ENCODE measurements at places on chromosomes 11 and 22.

- peak; percentile 93 for DNase-seq
Measured at GRCh38 chr22:38870312-38870741, 1.7 kb downstream of the CBX6 start.

DNA sequence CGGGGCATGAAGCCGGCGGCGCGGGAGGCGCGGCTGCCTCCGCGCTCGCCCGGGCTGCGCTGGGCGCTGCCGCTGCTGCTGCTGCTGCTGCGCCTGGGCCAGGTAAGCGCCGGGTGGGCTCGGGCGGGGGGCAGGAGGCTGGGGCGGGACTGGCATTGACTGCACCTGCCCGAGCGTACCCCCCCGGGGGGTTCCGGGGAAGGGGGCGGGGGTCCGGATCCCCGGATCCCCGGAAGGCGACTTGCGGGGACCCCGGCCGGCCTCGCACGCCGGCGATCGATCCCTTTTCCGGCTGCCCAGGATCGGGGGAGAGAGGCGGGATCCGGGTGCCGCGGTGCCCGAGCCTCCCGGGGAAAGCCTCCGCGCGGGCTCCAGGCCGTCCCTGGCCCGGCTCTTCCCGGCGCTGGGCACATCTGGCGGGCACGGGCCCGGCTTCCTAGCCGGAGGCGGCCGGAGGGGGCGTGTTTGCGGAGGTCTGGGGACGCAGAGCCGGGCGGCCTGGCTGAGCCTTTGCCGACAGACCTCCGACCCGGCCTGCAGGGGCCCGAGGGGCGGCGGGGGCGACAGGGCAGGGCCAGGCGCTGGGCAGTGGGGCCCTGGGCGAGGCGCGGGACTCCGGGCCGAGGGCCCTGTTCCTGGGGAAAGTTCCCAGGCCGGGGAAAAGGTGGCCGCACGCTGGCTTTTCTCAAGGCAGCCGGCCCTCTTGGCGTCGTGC is 705 bp downstream of the PTPRJ start:
- peak; percentile 71 for DNase-seq

- no peak for DNase-seq
Measured at GRCh38 chr22:50010676-50011446, 1.7 kb downstream of the IL17REL start.

DNA sequence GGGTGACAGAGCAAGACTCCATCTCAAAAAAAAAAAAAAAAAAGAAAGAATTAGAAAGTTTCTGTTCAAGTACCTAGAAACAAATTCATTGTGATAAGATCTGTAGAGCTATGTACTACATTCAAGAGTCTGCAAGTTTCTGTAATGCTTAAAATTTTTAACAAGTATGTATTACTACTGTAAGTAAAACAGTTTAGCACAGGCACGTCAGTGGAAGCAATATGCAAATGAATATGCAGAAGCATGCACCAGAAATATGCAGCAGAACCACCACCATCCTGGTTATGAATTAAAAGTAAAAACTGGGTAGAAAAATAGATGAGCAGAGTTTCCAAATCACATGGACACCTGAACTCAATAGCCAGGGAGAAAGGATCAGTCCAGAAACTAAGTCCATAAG is 19.3 kb downstream of the SBF2 start:
- no peak for DNase-seq

DNA sequence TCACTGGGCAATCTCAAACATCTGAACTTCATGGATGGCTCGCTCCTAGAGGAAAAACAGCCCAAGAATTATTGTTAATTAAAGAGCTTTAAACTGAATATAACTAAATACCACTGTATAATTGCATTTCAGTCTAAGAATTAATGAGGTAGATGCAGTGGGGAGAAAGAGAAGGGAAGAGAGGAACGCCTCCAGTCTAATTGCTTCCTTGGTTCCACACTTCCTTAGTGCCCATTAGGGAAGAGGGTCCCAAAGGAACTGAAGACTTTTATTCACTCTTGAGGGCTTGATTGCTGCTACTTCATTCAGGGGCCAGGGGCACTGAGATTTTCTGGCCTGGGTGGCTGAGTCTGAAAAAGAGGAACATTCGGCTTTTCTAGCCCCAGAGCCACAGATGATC is 11.8 kb upstream of the OR10G7 start:
- DNase-seq, result no peak

DNA sequence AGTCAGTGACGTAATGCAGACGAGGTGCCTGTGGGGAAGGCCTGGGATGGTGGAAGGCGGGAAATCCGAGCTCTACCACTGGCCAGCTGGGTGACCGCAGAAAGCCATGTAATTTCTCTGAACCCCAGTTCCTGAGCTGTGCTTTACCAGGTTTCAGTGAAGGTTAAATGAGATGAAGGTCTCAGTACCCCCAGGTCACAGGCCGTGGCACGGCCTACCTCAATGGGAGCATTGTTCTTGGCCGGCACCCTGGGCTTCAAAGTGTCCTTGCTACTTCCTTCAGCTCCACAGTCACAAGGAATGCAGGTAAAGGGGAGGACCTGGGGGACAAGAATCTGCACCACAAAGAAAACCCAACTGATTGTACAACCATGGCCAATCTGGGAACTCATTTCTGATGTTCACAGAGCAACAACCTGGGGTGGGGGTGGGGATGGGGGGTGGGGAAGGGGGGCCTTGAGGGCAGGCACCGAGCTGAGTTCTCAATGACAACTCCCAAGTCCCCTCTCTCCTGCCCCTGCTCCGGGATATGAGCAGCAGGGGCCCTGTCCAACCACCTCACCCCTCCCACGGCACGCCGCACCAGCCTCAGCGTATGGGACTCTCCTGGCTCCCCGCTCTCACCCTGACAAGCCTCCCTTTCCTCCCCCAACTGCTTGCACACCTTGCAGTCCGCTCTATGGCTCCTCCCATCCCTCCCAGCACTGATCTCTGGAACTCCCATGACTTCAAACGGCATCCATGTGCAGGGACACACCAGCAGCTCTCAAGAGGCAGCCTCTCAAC is 59.1 kb upstream of the ARFGAP3 start:
- DNase-seq, result no peak

GRCh38 chr11:85582111-85582510 is 45.0 kb downstream of the DLG2 start:
- DNase-seq, result no peak

DNA sequence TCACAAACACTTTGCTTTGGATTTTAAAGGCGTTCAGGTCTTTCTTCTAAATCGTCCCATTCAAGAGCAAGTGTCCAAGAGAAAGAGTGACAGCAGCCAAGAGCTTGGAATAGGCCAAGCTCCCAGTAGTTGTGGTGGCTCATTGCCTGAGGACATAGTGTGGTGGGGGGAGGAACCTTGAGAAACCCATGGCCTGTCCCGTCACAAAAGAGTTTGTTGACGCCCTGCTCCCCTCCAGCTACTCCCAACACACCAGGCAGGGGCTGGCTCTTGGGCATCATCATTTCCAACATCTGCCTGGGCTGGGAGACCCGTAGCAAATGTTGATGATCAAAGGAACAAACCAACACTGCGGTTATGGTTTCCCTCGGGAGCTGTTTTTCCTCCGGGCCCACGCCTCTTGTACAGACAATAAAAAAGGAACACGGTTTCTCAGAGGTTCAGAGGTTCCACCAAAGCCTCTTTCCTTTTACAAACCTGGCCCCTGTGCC is 20.8 kb downstream of the FADS3 start:
- no peak for DNase-seq

- DNase-seq, result no peak
Measured at GRCh38 chr22:49307481-49307830, 520.2 kb downstream of the BRD1 start.

DNA sequence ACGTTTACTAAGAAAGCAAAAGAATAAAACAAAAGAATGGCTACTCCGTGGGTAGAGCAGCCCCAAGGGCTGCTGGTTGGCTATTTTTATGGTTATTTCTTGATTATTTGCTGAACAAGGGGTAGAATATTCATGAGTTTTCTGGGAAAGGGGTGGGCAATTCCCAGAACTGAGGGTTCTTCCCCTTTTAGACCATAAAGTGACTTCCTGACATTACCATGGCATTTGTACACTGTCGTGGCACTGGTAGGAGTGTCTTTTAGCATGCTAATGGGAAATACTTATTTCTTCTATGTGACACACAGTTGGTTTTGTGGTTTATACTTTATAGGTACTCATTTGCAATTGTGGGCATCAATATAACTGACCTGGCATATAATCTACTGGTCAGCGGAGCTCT is 56.3 kb downstream of the SLN start:
- no peak for DNase-seq

GRCh38 chr11:20483931-20484330 is 96.4 kb downstream of the PRMT3 start:
- no peak for DNase-seq

DNA sequence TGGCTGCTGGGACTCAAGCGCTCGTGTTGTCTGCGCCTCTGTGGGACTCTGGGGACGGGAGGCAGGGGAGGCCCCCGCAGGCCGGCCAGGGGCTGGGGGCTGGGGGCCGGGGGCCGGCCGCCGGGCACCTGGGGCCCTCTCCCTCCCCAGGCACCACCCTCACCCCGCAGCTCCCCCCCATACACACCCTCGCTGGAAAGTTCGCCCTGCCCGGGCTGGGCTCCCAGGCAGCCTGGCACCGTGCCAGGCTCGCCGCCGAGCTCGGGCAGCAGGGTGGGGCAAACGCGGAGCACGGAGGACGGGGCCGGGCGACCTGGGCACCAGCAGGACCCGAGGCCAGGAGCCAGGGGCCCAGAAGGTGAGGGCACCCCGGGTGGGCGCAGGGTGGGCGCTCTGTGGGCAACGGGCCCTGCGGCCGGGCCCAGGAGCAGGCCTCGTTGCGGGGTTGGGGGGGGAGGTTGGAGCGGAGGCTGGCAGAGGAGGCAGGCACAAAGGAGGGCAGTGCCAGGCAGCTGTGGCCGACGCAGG is 76.7 kb upstream of the WNT7B start:
- DNase-seq, result peak; percentile 83

DNA sequence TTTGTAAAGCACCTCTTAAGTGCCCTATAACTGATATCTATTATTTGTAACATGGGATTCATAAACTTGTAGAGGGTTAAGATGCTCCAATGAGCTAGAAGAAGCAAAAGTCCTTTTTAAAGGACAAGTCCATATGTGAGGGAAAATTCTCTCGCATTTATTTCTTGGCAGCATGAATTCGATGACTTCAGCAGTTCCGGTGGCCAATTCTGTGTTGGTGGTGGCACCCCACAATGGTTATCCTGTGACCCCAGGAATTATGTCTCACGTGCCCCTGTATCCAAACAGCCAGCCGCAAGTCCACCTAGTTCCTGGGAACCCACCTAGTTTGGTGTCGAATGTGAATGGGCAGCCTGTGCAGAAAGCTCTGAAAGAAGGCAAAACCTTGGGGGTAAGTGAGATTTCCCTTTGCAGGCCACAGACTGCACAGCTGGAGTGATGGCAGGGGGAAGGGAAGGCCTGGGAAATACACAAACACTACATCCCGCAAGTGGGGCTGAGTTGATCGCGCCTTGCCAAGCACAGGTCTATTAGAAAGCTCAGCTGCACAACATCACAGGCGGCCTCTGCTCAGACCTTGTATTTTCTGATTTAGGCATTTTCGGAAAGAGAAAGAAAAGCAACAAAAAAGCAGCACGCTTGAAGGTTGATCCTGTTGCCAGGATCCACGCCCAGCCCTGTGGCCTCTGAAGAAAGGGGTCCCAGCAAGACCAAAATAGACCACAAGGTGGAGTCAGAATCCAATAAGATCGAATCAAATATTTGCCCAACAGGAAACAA is 1.5 kb downstream of the MS4A8 start:
- DNase-seq, result peak; percentile 55

GRCh38 chr22:20431511-20432192 is 6.0 kb downstream of the SCARF2 start:
- DNase-seq, result no peak

DNA sequence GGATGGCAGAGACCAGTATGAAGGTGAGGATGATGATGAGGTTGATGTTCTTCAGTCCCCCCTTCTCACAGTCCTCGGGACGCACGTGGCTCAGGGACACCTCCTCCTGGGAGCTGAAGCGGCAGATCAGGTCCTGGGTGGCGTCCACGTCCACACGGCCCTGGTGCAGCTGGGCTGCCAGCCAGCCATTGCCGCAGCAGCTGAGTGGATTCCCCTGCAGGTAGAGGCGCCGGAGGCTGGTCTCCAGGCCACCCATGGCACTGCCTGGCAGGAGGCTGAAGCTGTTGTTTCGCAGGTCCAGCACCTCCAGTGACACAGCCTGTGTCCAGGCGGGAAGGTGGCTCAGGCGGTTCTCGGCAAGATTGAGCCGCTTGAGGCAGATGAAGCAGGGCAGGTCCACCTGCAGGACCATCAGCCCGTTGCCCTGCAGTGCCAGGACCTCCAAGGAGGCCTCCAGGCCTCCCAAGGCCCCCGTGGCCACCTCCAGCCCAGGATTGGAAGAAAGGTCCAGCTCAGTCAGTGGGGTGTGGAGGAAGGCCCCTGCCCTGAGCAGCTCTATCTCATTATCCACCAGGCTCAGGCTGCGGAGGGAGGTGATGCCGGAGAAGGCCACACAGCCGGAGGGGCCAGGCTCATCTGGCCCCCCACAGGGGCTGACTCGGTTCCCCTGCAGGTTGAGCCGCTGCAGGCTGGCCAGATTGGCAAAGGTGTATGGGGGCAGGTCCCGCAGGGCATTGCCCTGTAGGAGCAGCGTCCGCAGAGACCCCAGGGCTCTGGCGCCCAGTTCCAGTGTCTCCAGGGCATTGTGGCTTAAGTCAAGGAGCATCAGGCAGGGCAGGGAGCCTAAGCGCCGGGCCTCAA is 10.6 kb downstream of the LRRC32 start:
- no peak for DNase-seq

DNA sequence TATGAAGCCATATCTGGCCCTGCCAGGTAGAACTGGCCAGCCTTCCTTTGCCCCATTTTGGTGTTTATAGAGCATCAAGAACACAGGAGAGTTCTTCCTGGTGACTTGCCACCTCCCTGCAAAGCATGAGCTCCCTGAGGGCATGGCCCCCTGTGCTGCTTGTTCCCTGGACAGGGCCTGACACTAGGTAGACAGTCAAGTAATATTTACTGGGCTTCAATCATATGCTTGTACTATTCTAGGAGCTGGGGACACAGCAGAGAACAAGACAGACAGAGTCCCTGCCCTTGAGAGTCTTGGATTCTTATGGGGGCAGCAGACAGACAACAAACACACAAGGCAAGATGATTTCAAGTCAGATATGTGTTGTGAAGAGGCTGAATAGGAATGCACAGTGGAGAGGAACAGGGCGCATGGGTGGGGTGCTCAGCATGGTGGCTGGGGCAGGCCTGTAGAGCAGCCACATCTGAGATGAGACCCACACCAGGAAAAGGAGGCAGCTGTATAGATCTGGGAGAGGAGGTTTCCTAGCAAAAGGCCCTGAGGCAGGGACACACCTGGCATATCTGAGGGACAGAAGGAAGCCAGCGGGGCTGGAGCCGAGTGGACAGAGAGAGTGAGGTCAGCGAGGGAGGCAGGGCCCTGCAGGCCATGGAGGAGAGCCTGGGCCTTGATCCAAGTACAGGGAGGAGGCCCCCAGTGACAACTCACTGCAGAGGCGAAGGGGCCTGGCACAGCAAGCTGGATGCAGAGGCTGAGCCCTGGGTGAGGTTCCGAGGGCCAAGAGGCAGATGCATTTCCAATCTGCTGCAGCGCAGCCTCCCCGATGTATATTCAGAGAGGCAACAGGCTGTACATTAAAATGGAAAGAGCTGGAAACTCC is 10.2 kb upstream of the CBX6 start:
- DNase-seq, result no peak
